DMS 273 treated with DMSO at 0.1 percent for 48 hours (cell line): ENCODE measurements at places on chromosomes 6 and 20.
A peak's percentile ranks its signal among the peaks of the same experiment; 100 is the strongest.

DNA sequence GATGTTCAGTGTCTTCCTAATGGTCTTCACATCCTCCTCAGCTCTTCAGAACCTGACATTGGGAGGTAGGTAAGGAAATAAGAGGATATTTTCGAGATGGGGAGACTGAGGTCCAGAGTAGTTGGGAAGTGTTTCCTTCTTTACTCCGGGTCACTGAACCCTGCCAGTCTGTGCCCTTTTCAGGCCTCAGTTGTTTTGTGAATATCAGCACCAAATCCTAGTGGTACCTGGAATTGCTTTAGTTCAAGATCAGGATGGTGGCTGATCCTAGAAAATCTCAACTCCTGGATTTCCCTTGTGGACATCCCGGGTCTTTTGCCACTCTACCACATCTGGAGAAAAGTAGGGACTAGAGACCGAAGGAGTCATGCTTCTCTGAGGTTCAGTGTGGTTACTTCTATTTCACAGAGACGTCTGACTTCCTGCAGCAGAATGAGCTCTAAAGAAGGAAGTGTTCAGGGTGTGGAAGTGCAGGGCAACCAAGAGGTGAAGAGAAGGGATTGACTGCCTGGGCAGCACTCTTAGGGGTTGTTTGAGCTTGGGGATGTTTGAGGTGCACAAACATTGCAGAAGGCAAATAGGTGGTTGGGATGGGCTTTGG is 995 bp downstream of the STK4 start:
- DNase-seq = no peak

DNA sequence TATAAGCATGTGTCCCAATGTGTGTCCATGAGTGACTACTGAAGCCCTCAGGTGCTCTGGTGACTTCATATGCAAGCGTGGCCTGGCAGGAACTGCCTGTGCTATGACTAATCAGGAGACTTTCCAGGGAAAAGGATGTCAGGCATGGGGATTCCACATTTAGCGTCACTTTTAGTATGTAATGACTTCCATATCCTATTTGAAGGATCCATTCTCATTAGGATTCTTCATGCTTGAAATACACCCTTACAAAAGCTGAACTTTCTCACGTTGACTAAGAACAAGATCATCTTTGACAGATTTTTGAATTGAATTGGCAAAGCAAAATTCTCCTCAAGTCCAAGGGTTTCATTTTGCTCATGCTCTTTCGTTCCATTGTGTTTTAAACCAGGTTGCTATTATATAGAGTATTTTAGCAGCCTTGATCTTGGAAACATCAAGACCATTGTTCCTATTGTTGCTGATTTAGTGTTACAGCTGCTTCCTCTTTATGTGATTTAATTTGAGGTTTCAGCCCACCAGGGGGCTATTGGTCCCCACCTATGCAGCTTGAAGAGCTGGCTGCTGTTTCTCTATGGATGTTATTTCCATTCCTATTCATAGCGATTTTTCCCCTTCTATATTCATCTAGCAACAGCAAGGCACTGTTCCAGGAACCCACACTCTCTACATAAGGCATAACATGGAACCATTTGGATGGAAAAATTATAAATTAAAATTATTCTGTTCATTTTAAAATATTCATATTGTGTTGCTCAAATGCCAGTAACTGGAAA is 418.6 kb downstream of the CDKAL1 start:
- DNase-seq = no peak

- no peak for DNase-seq
Measured at GRCh38 chr6:99152347-99152643, 197.2 kb downstream of the FAXC start.

- DNase-seq = no peak
Measured at GRCh38 chr20:53216478-53216855, 244.3 kb downstream of the TSHZ2 start.

DNA sequence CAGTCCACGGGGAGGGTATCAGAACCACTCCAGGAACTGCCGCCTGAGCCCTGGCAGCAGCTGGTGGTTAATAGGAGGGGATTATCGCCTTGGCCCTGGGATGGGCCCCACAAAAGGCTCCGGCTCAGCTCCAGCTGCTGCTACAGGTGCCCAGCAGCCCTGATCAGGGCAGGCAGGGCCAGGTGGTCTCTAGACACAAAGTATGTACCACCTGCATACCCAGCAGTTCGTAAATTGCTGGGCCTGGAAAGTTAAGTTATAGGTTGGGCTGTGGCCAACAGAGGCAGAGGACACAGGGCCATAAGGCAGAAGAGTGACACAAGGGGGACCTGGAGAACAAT is 35.1 kb downstream of the RRBP1 start:
- peak; percentile 42 for DNase-seq

- DNase-seq = no peak
Measured at GRCh38 chr6:2659882-2660281, 90.8 kb downstream of the MYLK4 start.

DNA sequence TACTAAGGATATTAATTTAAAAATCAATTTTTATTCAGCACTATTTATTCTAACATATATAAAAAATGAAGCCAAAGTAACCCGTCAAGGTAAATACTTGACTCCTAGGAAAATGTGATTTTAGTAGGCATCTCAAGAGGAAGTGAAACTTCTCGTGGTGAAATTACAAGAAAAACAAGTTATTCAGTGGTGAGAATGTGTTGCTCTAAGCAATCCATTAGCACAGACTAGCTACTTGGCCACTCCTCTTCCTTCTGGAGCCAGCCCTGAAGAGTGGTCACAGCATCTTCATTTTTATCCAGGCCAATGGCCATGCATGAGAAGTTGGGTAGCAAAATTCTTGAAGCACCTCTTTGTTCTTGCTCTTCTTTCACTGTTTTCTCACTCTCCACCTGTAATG is 40.4 kb upstream of the GFRAL start:
- no peak for DNase-seq

DNA sequence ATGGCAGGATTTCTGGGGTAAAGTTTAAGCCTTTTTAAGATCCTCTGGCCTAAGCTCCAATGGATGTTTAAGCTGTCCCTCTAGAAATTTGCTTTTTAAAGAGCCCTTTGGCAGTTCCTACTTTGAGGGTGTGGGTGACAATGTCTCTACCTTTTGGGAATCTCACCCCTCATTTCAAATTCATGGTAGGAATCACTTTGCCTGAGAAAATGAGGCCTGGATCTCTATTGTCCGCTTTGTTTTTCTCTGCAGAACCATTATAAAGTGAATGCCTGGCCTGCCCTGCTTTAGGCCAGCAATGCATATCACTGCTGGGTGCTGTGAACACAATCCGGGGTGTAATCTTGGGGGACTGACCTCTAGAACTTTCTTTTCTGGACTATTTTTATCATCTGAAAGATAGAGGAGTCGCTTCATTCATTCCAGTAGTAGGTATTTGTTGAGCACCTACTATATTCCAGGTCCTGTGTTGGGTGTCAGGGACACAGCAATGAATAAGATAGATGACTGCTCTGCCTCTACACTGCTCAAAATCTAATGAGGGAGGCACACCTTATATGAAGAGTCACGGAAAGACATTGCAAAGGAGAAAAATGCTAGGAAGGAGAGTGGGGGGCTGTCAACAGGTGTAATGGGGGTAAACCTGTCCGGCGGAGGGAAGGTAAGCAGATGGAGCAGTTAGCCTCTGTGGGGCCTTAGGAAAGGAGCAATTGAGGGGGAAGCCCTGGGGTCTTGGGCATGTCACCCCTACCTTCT is 8.6 kb upstream of the COMMD7 start:
- DNase-seq = no peak
